Right renal cortex interstitium (tissue), 3 donors: ENCODE measurements at places on chromosomes 7 and 10. TPM values are rescaled to one million over a fixed set of nuclear protein-coding genes. Genes with fewer than 3 reads are reported as not detected.

UBN2 gene
- polyA plus RNA-seq, result 12.4 TPM

IFIT1 gene
- 19.1 TPM for polyA plus RNA-seq

PRF1 gene
- polyA plus RNA-seq, result 0.79 TPM

CPA4 gene
- 0.50 TPM for polyA plus RNA-seq

PLXDC2 gene
- polyA plus RNA-seq, result 32.4 TPM

IFIT1B gene
- 0.14 TPM for polyA plus RNA-seq

LRRC18 gene
- 0.17 TPM for polyA plus RNA-seq

SLC18A3 gene
- polyA plus RNA-seq, result not detected

TMEM196 gene
- polyA plus RNA-seq, result not detected

ST8SIA6 gene
- 1.3 TPM for polyA plus RNA-seq

MRPL43 gene
- polyA plus RNA-seq, result 86.9 TPM

TCTN3 gene
- 78.0 TPM for polyA plus RNA-seq
